ENCODE measurements at places on chromosomes 13 and 19.

GRCh38 chr13:77353995-77354394 is 27.1 kb upstream of the MYCBP2 start:
- no peak for DNase-seq

GRCh38 chr13:44306371-44307192 is 67.0 kb upstream of the SERP2 start:
- no peak for DNase-seq

DNA sequence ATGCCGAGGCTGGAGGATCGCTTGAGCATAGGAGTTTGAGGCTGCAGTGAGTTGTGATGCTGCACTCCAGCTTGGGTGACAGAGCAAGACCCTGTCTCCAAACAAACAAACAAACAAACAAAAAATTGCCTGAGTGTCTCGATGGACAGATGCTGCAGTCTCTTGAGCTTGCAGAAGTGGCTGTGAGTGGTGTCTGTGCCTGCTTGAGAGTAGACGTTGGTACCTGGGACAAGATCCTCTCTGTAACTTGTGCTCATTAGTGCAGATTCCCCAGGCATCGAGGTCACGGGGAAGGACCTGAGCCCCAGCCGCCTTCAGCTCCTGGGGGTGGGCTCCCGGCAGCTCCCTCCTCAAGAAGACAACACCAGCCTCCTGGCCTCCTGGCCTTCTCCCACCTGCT is 8.6 kb upstream of the C5AR2 start:
- DNase-seq, result no peak

GRCh38 chr19:4114181-4114580 is 9.7 kb downstream of the MAP2K2 start:
- no peak for DNase-seq

DNA sequence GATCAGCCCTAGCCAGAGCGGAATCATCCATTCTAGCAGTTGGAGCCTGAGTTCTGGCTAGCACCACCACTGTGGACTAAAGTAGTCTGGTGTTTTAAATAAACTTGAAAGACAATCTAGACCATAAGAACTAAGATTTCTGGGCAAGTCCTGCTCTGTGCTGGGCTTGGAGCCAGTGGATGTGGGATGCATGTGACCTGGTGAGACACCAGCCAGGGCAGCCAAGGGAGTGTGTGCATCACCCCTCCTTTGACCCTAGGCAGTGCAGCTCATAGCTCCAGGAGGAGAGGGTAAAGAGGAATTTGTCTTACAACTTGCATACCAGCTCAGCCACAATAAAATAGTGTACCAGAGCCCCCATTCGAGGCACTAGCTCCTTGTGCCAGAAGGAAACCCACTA is 21.0 kb downstream of the ITGBL1 start:
- DNase-seq, result peak; percentile 51

DNA sequence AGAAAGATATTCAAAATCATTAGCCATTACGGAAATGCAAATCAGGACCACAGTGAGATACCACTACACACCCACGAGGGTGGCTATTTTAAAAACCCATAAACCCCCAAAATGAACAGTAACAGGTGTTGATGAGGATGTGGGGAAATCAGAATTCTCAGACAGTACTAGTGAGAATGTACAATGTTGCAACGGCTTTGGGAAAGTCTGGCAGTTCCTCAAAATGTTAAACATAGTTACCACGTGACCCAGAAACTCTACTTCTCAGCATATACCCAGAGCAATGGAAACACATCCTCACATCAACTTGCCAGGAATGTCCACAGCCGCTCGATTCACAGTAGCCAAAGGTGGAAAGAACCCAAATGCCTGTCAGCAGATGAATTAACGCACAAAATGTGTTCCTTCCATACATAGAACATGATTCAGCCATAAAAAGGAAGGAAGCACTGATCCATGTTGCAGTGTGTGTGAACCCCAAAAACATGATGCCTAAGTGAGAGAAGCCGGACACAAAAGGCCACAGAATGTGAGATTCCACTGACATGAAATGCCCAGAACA is 7.0 kb downstream of the PLVAP start:
- no peak for DNase-seq

DNA sequence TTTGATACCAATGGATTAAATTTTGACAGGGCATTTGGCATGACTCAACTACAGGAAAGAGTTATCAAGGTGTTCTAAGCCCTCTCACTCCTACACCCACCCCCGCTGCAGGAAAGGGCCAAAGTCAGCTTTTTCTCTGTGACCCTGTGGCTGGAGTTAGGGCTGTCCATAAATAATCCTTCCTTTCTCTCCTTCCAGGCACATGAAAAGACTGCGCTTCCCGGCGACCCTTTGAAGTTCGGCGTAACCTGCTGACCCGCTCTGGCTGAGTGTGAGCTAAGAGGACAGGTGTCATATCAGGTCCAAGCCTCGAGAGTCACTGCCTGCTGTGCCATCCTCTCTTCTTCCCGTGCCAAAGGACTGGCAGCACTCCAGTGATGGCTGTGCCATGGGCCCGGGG is 25.6 kb downstream of the ZNF114 start:
- DNase-seq, result no peak

GRCh38 chr19:34732612-34733211 is 1.3 kb upstream of the ZNF181 start:
- DNase-seq, result no peak

- DNase-seq, result no peak
These were observed 50.4 kb downstream of the TEX29 start for GRCh38 chr13:111370570-111371535.
